ENCODE measurements at places on chromosomes 3 and 15. TPM values are rescaled to one million over a fixed set of nuclear protein-coding genes. Genes with fewer than 3 reads are reported as not detected.
A peak's percentile ranks its signal among the peaks of the same experiment; 100 is the strongest.

The INKA1 gene
- total RNA-seq: 22.3 TPM

The CHRNA5 gene
- 1.2 TPM for total RNA-seq

The HRG gene
- total RNA-seq: not detected

The KCNMB2 gene
- total RNA-seq: not detected

The TIMP4 gene
- 22.3 TPM for total RNA-seq

GRCh38 chr3:195068084-195069080 lies 202.6 kb downstream of the XXYLT1 start:
- peak; percentile 19 for DNase-seq

DNA sequence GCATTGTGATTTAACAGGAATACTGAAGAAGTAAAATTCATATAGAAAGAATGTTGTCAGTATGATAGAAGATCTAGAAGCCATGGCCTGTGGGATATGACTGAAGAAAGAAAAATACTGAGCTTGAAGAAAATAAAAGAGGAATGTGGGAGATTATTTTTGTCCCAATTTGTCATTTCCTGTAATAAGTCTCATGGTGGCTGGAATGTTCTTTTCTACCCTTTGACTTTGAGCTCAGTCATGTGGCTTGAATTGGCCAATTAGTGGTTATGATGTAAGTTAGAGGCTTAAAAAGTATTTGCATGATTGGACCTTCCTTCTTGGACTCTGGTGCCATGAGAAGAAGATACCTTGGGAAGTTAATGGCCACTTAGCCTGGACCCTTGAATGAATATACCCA lies 14.1 kb downstream of the APH1B start:
- DNase-seq: no peak

The FGF7 gene
- total RNA-seq: 45.4 TPM

The DZIP1L gene
- 5.6 TPM for total RNA-seq

DNA sequence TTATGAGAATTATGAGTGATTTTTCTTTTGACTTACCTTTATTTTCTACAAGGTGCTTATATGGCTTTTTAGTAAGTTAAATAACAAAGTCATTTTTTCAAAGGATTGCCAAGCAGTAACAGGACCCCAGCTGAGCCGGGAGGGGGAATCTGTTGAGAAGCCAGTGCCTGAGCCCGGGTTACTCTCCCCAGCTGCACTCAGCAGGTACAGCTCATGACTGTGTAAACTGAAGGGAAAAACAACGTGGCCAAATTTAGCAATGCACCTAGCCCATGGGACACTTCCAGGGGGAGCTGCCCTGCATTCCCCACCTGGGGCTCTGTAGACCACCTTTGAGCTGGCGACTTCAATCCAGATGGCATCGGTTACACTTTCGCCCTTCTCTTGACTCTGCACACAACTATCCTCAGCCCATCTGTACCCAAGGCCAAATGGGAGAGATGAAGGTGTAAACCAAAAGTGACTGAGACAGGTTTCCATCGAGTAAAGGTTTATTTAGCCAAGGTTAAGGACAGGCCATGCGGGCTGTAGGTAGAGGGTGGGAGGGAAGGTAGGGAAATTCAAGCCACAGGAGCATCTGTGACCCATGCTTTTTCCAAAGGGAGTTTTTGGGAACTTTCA lies 18.2 kb upstream of the HCN4 start:
- no peak for DNase-seq

- DNase-seq: no peak
Measured at GRCh38 chr3:178217479-178217878, 318.8 kb upstream of the KCNMB2 start.

DNA sequence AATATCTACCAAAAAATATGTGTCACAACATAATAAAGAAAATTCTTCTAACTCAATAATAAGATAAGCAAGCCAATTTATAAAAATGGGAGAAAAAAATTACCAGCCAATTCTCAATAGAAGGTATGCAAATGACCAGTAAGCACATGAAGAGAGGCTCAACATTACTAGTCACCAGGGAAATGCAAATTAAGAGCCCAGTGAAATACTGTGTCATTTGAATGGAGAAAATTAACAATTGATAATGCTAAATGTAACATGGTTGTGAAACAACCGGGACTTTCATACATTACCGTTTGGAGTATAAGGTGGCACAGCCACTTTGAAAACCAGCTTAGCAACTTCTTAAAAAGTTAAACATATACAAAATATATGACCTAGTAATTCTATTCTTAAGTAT lies 460.7 kb downstream of the IGSF11 start:
- DNase-seq: no peak

GRCh38 chr3:184710870-184711492 lies 883 bp downstream of the MAGEF1 start:
- peak; percentile 69 for DNase-seq

The C3orf22 gene
- not detected for total RNA-seq

The ACOX2 gene
- 54.5 TPM for total RNA-seq

GRCh38 chr15:56963126-56963525 lies 44.7 kb downstream of the TCF12 start:
- DNase-seq: no peak

The GP9 gene
- not detected for total RNA-seq

DNA sequence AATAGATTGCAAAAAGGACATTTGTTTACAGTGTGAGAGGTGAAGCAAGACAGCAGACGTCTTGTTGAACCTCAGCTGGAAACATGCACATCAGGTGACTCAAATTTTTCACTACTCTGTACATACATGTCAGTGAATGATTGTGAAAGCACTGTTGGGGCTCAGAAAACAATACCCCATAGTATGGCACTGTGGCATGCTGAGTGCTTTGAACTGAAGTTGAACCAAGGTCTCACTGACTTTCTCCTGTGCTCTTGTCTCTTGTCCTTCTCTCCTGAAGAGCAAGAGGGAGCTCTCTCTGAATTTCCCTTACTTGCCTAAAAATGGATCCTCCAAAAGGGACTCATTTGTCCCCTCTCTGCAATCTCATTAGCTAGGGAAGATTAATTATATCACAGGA lies 24.5 kb upstream of the NEDD4 start:
- no peak for DNase-seq

- DNase-seq: no peak
Measured at GRCh38 chr15:85671156-85671555, 123.6 kb downstream of the KLHL25 start.

- DNase-seq: no peak
Measured at GRCh38 chr3:170942011-170942410, 33.6 kb upstream of the EIF5A2 start.

- DNase-seq: no peak
Measured at GRCh38 chr3:97883736-97884135, 61.9 kb downstream of the CRYBG3 start.

DNA sequence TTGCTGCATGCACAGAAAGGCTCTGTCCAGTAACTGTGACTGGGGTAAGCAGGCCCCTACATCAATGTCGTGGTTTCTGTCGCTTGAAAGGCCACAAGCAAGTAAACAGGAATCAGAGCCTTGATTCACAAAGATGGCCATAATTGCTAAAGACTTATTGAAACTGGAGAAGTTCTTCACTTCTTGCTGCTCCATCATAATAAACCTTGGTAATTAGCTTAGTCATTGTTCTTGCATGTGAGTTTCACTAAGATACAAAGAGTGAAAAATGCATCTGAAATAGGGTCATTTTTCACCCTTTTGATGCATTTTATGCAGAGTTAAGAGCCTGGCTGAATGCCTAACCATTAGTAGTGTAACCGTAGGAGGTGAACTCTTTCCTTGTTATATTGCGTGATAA lies 3.2 kb downstream of the SEMA6D start:
- DNase-seq: no peak

- no peak for DNase-seq
Measured at GRCh38 chr3:102505542-102505941, 70.7 kb downstream of the ZPLD1 start.

- DNase-seq: peak; percentile 39
Measured at GRCh38 chr15:63156755-63157117, 541 bp downstream of the RPS27L start.

- no peak for DNase-seq
Measured at GRCh38 chr3:141769221-141769894, 6.2 kb downstream of the GRK7 start.

GRCh38 chr15:73927476-73928240 lies 1.4 kb downstream of the LOXL1 start:
- DNase-seq: peak; percentile 85

GRCh38 chr15:38202361-38202760 lies 50.3 kb upstream of the SPRED1 start:
- DNase-seq: no peak

GRCh38 chr3:98580401-98581386 lies 12.7 kb downstream of the CPOX start:
- no peak for DNase-seq

The ATP13A4 gene
- 1.1 TPM for total RNA-seq

The ACTC1 gene
- total RNA-seq: not detected

DNA sequence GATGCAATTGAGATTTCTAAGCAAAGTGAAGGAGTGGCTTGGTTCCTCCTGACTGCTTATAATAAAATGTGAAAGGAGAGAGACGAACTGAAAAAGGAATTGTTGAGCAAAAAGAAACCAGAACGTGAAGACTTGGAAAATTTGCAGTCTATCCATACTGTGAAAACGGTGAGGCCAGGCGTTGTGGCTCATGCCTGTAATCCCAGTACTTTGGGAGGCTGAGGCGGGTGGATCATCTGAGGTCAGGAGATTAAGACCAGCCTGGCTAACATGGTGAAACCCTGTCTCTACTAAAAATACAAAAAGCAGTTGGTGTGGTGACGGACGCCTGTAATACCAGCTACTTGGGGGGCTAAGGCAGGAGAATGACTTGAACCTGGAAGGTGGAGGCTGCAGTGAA lies 56.7 kb upstream of the TSPAN3 start:
- DNase-seq: no peak

- DNase-seq: no peak
Measured at GRCh38 chr3:195156286-195156890, 114.6 kb downstream of the XXYLT1 start.

- DNase-seq: no peak
Measured at GRCh38 chr3:98359993-98360675, 6.5 kb downstream of the OR5K4 start.

The PCLAF gene
- total RNA-seq: 4.7 TPM

- no peak for DNase-seq
Measured at GRCh38 chr3:123789760-123790159, 94.4 kb downstream of the MYLK start.

- no peak for DNase-seq
Measured at GRCh38 chr15:94300612-94301011, 69.3 kb downstream of the MCTP2 start.

The OR5K2 gene
- not detected for total RNA-seq

GRCh38 chr15:67831363-67831762 lies 6.1 kb downstream of the SKOR1 start:
- DNase-seq: no peak
